Fibroblast of skin of back (primary cell): ENCODE measurements at places on chromosomes 6 and 20.
A peak's percentile ranks its signal among the peaks of the same experiment; 100 is the strongest.

DNA sequence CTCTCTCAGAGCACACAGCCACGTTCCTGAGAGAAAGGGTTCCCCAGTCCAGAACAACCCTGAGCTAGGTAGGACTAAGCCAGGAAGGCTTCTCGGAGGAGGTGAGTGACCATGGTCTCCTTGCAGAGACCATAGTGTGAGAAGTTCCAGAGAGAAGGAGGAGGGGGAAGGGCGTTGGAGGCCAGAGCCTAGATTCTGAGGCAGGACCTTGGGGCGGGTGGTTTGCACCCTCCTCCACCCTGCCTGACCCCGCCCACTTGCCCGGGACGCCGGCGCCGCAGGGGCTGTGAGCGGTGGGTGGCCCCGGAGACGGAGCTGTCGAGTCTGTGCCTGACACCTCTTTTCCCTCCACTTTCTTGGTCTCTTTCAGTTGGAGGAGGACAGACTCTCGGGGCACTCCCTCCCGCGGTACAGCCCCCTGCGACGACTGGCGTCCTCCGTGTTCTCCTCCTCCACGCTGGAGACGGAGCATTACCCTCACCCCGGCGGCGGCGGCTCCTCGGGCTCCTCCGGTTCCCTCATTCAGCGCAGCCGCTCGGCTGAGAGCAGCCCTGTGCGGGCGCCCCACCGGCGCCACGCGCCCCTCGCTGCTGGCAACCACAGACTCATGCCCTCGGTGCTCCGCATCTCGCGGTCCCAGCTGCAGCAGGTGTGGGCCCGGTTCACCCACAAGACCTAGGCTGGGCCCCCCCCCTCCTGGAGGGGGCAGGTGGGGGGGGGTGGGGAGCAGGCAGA lies 26.2 kb downstream of the TTBK1 start:
- DNase-seq, result peak; percentile 9

GRCh38 chr6:136155191-136155590 lies 94.9 kb downstream of the MTFR2 start:
- DNase-seq, result no peak

DNA sequence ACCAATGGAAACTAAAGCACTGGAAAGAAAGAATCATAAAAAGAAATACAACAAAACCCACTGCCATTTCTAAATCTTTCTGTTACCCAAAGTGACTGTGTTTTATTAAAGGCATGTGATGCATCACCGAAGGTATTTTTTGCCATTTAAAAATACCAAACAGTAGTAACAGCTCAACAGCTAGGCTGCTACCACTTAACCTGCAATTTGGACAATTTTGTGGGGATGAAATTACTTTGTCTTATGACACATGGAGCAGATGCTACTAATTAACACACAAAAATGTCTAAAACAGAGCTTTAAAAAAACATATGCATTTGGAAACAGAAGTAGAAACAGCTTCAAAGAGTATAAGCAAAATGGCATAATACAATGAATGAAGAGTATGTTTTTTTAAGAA lies 97.4 kb downstream of the ATXN1 start:
- DNase-seq, result no peak

DNA sequence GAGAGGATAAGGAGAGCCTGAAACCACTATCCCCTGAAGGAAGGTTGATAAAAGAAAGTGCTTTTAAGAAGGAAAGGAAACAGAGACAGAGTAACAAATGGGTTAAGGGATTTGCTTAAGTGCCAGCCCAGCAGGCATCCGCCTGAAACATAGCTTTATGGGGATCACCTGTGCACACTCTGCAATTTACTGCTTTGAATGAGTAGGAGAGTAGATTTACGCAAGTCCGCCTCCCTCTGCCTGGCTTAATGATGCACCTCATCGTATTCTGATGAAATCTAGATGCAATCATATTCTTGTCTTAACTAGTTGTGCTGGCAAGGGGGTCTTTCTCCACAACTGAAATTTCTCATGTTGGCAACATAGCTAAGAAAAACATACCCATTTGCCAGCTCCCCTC lies 101.1 kb upstream of the ID4 start:
- no peak for DNase-seq

DNA sequence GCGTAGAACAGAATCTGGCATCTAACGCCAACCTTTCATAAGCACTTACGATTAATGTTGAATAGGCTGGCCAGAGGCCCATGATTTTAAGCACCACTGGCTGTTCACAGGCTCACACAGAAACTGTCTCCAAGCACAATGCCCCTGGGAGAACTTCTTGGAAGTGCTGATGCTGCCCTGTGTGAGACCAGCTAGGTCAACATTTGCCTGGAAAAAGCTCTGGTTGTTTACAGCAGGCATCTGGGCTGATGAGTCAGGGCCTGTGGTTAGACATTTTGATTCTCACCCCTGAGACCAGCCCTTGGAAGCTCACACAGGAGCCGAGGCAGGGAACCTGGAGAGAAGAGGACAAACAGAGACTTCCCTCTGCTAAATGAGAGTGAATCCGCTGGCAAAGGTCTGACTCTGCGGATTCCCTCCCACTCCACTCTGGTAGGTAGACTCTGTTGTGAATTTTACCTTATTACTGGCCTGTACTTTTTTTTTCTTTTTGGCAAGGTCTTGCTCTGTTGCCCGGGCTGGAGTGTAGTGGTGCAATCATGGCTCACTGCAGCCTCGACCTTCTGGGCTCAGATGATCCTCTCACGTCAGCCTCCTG lies 6.8 kb upstream of the SULF2 start:
- peak; percentile 96 for DNase-seq

- DNase-seq, result no peak
Observed at GRCh38 chr20:46063151-46063550, 26.6 kb downstream of the NCOA5 start.

- no peak for DNase-seq
Observed at GRCh38 chr20:63864545-63864977, 509 bp upstream of the TPD52L2 start.

- peak; percentile 60 for DNase-seq
Observed at GRCh38 chr6:31042806-31043205, 32.5 kb downstream of the MUC22 start.

GRCh38 chr6:14141351-14142062 lies 23.9 kb downstream of the CD83 start:
- no peak for DNase-seq

- peak; percentile 46 for DNase-seq
Observed at GRCh38 chr6:75077701-75078100, 128.2 kb downstream of the COL12A1 start.

- DNase-seq, result no peak
Observed at GRCh38 chr6:25359891-25360290, 80.7 kb downstream of the CARMIL1 start.

DNA sequence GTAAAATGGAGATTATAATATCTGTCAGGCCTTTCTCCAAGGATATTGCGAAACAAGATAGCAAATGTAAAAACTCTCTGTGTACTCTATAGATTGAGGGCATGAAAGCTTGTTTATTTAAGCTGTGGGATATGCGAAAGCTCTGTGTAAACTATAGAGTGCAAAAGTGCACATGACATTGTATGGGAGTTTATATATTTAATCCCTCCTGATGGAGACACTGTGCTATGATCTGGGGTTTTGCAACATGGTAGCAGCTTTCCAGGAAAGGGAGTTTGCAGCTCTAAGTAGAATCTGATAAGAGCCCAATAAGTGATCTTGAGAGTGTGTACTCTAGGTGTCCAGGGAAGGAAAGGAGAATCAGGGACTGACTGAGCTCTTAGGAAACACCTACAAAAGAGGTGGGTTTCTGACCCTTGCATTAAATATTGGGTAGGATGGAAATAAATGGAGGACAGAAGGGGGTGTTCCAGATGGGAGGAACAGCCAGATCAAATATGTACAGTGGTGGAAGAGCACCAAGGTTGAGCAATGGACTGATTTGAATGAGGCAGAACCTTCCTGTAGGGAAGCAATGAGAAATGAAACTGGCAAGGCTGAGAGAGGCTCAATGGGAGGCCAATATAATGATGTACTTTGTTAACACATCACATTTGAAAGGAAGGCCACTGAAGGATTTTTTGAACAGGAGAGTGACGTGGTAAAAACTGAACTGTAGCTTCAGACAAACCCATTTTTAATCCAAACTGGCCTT lies 450.1 kb downstream of the GJA1 start:
- DNase-seq, result peak; percentile 23

GRCh38 chr20:57346477-57346876 lies 4.6 kb upstream of the RAE1 start:
- peak; percentile 73 for DNase-seq

DNA sequence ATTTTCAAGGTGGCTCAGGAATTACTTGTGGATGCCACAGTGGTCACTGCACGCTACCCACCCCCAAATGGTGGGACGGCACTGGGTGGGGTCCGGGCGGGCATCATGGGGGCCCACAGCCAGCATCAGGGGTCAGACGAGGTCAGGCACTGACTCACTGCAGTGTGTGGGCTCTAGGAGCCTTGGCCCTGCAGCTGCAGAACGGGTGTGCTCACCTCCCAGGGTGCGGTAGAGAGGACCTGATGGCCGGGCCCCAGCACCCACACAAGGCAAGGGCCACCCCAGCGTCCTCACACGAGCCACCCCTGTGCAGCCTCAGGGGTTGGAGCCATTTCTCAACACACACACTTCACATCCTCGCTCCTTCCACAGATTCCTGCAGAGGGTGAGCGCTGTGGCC lies 34.3 kb downstream of the KCNQ2 start:
- no peak for DNase-seq

- DNase-seq, result no peak
Observed at GRCh38 chr6:154512201-154512600, 1.7 kb upstream of the CNKSR3 start.

DNA sequence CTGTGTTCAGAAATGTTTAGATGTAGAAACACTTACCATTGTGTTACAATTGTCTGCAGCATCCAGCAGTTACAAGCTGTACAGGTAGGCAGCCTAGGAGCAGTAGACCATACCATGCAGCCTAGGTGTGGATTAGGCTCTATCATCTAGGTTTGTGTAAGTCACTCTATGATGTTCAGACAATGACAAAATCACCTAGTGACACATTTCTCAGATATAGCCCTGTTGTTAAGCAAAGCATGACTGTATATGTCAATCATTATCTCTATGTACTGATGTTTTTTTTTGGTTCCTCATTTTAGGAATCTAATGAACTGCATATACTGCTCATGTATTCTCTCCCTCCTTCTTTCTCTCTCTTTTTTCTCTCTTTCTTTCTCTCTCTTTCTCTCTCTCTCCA lies 22.2 kb downstream of the CST8 start:
- DNase-seq, result no peak

- DNase-seq, result peak; percentile 6
Observed at GRCh38 chr20:45174434-45175364, at the start of gene PI3. PI3 (plus strand) TSS chr20:45174902; CDS start chr20:45174923, 21 bp downstream.

- DNase-seq, result no peak
Observed at GRCh38 chr6:151782560-151782959, 24.9 kb upstream of the ESR1 start.

GRCh38 chr6:152380993-152381898 lies 255.9 kb downstream of the SYNE1 start:
- DNase-seq, result peak; percentile 97

DNA sequence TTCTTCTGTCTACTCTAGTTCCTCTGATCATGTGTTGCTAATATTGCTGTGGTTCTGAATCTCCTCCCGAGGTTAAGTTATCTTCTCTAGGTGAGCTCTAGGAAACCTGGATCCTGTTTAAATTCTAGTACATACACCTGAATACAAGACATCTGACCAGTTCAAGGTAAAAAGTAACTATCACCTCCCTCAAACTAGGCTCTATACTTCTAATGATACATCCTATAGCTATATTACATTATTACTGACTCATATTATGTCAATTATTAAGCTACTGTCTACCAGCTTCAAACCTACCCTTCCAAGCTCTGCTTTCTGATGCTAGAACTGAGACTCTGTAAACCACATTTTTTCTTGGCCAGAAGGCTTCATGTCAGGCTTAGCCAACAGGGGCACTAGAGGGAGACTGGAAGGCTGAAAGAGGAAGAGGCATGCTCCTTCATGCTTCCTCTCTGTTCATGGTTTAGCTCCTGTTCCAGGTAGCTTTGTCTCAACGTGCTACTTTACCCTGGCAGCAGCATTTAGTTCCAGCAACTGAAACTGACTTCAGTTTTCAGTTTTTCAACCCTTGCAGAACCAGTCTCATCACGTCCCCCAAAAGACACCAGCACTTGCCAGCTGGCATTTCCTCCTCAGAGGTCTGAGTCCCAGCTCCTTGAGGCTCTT lies 148.4 kb upstream of the TOP1 start:
- no peak for DNase-seq

GRCh38 chr20:63488315-63489251 lies 10.3 kb downstream of the EEF1A2 start:
- DNase-seq, result no peak

- DNase-seq, result no peak
Observed at GRCh38 chr6:166361077-166361429, 18.7 kb upstream of the SFT2D1 start.

DNA sequence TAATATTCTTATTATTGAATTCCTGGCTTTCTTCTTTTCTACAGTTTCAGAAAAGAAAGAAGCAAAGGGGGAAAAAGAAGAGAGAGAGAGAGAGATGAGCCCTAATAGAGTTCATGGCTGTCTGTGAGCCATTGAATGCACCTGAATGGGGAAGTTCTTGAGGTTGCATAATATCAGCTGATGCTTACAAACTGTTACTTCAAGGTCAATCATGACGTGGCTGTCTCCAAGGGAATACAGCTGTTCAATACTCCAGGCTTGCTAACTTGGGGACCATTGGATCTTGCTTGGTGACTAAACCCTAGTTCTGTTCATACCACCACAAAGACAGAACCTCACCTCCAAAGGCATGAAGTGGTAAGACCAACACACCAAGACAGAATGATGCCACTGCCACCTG lies 180.4 kb downstream of the ADGRG6 start:
- no peak for DNase-seq

DNA sequence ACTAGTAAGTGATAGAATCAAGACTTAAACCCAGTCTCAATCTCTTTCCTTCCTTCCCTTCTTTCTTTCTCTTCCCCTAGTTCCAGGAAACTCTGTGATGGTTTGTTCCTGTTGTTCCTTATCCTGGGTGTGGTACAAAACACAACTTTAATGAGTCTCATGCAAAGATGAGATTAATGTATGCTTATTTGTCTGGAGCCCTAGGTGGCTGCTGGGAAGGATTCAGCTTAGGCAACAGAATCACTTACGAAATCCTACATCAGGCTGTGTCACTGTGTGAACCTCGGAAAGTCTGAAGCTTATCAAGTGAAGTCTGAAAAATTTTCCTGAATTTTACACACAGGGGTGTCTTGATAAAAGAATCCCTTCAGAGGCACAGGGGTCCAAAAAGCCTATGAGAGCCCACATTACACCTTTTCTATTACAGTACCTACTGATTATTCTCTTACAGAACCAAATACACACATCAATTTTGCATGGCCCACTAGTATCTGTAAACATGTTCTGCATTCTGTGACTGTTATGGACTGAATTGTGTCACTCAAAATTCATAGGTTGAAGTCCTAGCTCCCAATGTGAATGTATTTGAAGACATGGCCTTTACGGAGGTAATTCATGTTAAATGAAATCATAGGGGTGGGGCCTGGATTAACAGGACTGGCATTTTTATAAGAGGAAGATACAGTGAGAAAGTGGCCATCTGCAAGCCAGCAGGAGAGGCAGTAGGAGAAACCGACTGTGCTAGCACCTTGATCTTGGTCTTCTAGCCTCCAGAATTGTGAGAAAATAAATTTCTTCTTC lies 144.7 kb downstream of the MYB start:
- no peak for DNase-seq
